RWPE2 (cell line): ENCODE measurements at places on chromosomes 7 and 10.

GRCh38 chr10:78292982-78293865 lies 259.6 kb downstream of the RPS24 start:
- H3K27me3 ChIP-seq, result no peaks in the 10 kb centered on the region
- no peak for DNase-seq
- no peak overlapping the region for H3K27ac ChIP-seq
- no peaks in the 10 kb centered on the region for H3K36me3 ChIP-seq

GRCh38 chr10:44874166-44874565 lies 37.0 kb upstream of the TMEM72 start:
- H3K27ac ChIP-seq, result no peak overlapping the region
- H3K36me3 ChIP-seq, result no peaks in the 10 kb centered on the region
- no peaks in the 10 kb centered on the region for H3K27me3 ChIP-seq
- no peak overlapping the region for H3K4me3 ChIP-seq

- H3K27me3 ChIP-seq, result no peaks in the 10 kb centered on the region
- peak; percentile 36 for DNase-seq
- no peak overlapping the region for H3K4me3 ChIP-seq
- peaks cover 14% of the 10 kb centered on the region for H3K4me1 ChIP-seq
- H3K36me3 ChIP-seq, result no peaks in the 10 kb centered on the region
Observed at GRCh38 chr10:124001391-124002148, 91.8 kb downstream of the CHST15 start.

DNA sequence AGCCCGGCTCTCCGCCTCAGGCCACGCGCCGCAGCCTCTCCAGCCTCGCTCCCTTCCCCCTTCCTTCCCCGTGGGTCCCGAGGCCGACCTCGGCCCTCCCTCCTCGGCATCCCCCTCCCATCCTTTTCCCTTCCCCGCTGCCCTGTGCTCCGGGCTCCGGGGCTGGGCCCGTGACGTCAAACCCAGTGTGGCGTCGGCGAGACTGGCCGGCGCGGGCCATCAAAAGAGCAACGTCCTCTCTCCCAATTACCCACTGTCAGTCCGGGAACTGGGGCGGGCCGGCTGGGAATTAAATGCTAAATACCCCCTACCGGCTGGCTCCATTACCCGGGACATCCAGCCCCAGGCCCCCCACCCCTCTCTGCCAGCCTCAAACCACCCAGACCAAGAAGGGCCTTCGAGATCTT lies 2.6 kb upstream of the GATA3 start:
- H3K4me3 ChIP-seq, result no peak overlapping the region
- H3K36me3 ChIP-seq, result no peaks in the 10 kb centered on the region
- no peak for DNase-seq
- no peaks in the 10 kb centered on the region for H3K27me3 ChIP-seq
- H3K4me1 ChIP-seq, result no peaks in the 10 kb centered on the region
